Gastroesophageal sphincter (tissue), 4 donors: ENCODE measurements at places on chromosomes 3 and 15. TPM values are rescaled to one million over a fixed set of nuclear protein-coding genes. Genes with fewer than 3 reads are reported as not detected.

STARD9 gene
- total RNA-seq = 27.1 TPM

ARIH2 gene
- total RNA-seq = 126 TPM

USP19 gene
- total RNA-seq = 53.4 TPM

ST8SIA2 gene
- not detected for total RNA-seq

LRRN1 gene
- total RNA-seq = 0.40 TPM

DNA sequence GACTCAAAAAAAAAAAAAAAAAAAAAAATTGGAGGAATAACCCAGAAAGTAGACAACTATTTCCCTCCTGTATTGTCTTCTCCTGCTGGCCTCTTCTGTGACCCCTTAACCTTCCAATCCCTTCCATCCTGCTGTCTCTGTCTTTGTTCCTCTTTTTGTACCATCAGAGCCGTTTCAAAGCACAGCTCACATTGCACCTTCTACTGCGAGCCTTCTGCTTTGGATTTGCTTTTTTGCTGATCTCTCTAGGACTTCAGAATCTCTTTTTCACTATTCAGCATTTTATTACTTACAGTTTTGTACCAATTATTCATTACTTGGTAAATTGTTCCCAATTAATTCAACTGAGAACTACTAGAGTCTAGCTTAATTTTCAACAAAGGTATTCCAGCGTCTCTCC lies 284.0 kb upstream of the TBL1XR1 start:
- ATAC-seq = no peak

DNA sequence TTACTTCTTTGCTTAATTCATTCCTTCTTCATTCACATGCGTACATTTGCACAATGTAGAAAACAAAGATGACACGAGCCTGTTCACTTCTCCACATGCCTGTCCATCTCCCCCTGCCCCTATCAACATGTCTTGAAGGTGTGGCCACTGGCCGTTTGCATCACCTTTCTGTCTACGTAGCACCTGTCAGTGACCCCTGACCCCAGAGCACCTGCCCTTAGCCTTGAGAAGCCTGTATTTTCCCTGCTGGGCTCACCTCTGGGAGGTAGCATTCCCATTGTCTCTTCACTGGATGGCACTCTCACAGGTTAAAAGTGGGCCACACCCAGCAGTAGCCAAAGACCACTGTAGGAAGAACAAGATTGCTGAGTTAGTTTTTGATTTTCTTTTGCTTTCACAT lies 234.1 kb downstream of the THSD4 start:
- no peak for ATAC-seq

DNA sequence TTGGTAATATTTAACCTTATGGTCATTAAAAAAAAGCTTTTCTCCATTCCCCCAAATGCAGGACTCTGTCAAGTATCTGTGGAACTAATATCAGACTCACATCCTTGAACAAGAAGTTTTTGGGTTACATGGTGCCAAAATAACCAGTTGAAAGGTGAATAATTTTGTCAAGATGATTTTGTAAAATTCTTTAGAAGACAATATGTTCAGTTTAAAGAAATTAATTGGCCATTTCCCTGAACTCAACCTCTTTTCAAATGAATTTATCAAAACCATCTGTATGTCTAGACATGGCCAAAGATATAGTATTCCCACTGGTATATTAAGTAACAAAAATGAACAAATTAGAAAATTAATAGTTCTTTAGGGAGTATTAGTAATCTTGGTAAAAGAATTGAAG lies 280.5 kb downstream of the MBNL1 start:
- no peak for ATAC-seq

DNA sequence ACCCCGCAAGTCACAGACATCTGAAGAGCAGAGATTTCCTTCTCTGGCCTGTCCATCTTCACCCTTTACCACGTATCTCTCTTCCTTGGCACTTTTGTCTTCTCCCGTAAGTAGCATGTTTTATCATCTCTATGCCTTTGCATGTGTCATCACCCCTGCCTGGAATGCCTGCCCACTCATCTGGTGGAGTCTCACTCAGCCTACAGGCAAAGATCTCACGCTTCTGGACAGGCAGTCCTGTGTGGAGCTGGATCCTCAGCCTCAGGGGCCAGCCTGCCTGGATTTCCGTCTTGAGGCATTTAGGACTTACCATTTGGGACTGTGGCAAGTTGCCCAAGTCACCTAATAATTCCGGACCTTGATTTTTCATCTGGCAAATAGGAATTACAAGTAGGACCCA lies 114.3 kb upstream of the CACNA2D3 start:
- no peak for ATAC-seq

GRCh38 chr15:88204584-88204983 lies 52.0 kb downstream of the NTRK3 start:
- no peak for ATAC-seq

DNA sequence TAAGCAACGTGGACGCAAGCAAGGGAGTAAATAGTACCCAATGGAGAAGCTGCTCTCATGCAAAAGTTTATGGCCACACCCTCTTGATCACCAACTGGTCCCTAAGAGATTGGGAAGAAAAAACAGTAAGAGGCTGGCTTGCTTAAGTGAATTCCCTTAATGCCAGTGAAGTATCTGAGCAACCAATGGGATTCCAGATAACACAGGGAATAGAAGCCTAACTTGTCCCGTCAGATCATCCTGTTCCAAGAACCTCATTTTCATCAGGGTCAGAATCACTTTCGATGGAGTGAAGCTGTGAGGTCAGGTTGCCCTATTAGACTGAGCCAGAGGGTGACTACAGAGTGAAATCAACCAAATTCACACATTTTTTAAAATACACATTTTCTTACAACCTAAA lies 104.3 kb downstream of the CD47 start:
- ATAC-seq = peak; percentile 15
